Ecto neural progenitor cell (in vitro differentiated cells): ENCODE measurements at places on chromosomes 11 and 22.

DNA sequence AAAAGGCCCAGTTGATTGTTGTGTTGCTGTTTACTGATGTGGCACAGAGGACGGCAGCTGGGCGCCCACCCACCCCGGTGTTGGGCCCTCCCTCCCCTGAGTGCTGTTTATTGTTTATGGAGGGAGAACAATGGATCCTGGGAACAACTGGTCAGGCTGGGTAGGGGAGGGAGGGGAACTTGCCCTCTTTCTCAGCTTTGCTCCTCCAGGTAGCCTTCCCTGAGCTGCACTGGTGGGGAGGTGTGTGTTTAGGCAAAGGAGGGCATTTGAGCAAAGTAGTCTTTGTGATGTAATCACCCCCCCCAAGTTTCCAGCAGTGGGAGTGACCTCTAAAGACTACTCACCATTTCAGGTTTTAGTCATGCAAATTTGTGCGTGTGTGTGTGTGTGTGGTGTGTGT is 1035.3 kb downstream of the NTM start:
- no peak for DNase-seq

- DNase-seq, result no peak
Measured at GRCh38 chr11:125330462-125331325, 165.4 kb downstream of the FEZ1 start.

GRCh38 chr22:42621505-42622002 is 6.9 kb upstream of the POLDIP3 start:
- peak; percentile 89 for DNase-seq

GRCh38 chr11:79417069-79417920 is 23.5 kb downstream of the TENM4 start:
- no peak for DNase-seq

DNA sequence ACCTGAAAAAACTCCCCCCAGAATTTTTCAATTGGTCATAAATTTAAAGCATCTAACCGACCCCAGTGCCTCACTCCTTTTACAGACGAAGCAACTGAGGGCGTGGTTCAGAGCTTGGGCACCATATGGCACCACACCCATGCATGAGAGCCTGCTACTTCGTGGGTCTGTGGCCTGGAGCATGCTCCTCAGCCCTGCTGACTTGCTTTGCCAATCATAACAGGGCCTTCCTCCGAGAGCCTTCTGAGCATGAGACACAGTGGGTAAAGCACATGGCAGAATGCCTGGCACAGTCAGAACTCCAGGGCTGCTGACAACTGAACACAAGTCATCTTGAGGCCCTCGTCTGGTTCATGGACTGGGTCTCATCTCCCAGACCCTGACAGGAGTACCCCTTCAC is 33.3 kb downstream of the HIRA start:
- no peak for DNase-seq

GRCh38 chr22:19341500-19341899 is 50.0 kb upstream of the CLTCL1 start:
- no peak for DNase-seq

DNA sequence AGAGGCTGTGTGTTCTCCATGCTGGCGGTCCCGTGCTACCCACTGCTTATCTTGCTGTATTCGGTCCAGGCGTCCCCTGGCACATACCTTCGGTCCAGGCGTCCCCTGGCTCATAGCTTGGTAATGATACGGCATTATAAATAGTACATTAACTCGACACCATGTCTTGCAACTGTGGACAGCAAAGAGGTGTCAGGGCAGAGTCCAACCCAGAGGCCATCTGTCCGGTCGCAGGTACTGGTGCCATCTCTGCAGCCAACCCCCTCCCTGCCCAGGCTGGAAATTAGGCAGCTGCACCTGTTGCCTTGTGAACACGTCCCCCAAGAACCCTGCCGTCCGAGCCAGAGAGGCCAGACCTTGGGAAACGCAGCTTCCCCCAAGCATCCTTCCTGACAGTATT is 634.3 kb downstream of the BRD1 start:
- DNase-seq, result no peak

DNA sequence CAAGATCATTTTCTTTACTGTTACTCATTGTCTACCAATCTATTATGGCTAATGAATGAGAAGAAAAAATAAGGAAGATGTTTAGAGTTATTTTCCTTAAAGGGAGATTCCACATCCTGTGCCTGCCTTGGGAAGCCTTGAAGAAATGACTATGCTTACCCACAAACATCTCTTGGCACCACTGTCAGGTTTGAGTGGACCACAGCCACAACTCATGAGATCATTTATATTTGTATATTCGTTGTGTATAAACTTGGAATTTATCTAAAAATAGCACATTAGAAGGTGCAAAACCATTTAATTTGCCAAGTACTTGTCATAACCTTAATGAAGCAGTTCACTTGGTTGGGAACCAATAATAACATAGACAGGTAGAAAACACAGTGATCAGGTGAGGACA is 740.8 kb downstream of the DLG2 start:
- DNase-seq, result no peak
